ENCODE measurements at places on chromosomes 2 and 18.

DNA sequence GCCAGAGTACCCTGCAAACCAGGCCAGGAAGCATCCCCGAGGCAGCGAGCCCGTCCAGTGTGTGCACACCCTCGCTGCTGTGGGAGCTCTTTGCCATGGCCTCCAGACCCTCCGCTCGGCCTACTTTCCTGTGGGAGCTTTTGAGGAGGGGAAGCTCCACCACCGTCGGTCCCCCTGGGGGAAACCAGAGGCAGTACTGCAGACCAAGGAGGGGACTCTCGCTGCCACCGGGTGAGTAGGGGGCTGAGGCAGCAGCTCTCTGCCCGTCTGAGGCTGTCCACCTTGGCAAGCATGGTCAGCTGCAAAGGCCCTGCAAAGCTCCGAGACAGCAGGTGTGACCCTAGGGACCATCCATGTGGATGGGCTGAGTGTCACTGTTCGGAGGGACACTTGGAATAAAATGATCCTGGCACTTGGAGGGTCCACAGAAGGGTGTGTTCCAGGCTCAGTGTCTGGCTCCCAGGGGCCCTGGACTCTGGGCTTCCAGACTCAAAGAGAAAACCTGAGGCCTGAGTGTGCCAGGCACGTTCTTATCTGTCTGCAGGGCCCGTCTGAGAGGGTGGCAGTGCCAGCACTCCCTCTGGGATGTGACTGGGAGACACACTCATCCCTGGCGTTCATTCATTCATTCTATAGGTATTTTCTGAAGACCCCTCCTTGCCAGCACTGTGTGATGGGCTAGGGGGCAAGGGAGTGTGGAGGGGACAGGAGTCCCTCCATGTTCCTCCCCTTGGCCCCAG is 282.8 kb upstream of the HS6ST1 start:
- DNase-seq, result no peak

DNA sequence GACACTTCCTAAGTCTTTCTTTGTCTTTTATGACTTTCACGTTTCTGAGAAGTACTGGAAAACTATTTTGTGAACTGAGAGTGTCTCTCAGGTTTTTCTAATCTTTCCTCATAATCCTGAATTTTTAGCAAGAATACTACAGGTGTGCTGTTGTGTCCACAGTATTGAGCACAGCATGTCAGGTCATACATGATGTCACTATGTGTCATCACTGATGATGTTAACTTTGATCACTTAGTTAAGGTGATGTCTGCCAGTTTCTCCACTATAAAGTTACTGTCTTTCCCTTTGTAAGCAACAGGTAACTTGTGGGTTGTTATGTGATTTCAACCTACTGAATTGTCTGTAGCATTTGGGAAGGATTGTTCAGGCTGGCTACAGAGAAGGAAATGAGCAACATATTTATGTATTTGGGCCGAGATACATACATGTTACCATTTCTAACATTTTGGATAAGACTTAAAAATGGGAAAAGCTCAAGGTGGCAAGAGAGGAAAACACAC is 11.1 kb downstream of the MATN3 start:
- no peak for DNase-seq

- no peak for DNase-seq
Measured at GRCh38 chr2:96142217-96143113, 2.8 kb downstream of the DUSP2 start.

- no peak for DNase-seq
Measured at GRCh38 chr2:11515490-11515981, 18.3 kb upstream of the GREB1 start.

DNA sequence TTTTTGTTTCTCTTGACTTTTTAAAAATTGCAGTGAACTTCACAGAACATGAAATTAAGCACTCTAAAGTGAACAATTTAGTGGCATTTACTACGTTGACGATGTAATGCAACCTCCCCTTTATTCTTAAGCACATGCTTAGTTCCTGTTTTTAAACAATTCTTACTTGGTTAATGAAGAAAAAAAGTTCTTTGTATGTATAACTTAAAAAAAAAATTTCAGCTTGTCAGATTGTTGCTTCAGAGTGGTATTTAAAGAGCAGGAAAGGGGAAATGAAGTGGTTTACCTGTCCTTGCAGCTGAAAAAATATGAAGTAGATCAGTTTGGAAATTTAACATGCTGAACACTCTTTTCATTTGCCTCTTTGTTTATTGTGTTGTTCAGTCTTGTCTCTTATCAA is 95.7 kb upstream of the RASGRP3 start:
- no peak for DNase-seq

DNA sequence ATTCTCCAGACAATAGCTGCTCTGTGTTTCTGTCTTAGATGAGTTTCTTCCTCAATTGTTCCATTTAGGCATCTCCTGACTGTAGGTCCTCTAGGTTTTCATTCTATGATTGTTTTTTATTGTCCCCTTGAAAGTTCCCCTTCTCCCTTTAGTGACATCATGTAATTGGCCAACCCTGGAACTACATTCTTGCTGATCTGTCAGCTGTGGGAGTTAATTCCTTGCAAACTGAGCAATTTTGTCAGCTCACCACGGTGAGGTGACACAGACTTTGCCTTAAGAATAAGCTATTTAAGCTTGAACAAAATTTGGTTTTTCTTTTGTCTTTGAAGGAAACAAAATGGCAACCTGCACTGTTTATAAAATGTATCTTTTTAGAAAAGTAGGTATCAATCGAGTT is 95.9 kb downstream of the TXNL1 start:
- DNase-seq, result no peak

DNA sequence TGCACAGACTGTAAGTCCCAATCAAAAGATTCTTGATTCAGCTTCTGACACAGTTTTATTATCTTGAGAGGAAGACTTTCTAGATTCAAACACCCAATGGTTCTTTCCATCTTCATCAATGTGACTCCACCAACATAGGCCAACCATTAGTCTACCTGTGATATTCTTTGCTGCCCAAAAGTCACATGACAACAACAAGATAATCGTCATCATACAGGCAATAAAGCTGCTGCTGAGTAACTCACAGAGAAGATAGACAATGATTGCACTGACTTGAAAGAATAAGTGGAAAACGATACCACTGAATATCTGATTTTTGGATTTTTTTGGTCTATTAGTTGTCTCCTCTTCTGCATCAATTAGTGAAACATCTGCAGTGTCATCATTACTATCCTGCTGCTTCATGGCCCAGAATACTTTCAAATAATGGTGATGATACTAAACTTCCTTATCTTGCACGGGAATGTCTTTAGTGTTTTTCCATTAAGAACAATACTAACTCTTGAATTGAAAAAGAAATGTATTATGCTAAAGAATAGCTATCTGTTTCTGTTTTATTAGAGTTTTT is 19.5 kb downstream of the M1AP start:
- no peak for DNase-seq

DNA sequence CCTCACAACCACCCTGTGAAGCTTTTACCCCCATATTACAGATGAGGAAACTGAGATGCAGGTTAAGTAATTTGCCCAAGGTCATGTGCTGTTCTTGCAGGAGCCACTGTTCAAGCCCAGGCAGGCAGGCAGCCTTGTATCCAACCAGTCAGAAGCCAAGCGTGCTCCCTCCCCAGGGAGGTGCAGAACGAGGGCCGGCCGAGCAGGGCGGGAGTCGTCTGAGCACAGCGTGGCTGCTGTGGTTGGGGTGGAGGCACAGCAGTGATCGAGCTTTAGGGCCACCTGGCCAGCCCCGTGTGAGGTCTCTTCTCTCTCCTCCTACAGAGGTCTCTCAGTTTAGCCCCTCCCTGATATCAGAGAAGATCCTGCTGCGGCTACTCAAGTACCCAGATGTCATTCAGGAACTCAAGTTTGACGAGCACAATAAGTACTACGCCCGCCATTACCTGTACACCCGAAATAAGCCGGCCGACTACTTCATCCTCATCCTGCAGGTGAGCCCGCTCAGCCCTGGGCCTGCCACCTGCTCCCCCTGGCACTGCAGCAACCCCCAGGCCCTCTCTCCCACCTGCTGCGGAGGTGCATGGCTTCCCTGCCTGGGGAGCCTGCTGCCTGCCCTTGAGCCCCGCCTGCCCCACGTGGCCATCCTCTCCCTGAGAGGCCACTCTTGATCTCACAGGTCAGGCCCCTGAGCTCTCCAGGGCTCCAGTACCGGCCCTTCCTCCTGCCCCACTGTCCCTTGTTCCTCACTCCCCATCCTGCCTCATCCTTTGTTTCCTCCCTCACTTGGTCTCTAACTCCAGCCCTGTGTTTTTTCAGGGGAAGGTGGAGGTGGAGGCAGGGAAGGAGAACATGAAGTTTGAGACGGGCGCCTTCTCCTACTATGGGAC is 17.1 kb upstream of the CNNM3 start:
- no peak for DNase-seq

DNA sequence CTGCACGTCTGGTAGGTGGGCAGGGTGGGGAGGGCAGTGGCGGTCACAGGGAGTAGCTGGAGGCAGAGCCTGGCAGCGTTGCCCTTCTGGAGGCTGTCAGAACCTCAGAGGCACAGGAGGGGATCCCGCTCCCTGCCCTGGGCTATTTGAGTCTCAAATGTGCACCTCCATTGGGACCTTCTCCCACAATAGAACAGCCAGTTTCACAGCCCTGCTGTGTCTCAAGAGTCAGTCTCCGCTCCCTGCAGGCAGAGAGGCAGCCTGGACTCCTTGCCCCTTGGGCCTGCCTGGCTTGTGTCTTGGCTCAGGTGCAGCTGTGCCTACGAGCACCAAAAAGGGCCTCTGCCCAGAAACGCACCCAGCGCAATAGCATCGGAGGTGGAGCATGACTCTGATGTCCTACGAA is 57.4 kb downstream of the FAM168B start:
- DNase-seq, result no peak

- no peak for DNase-seq
Measured at GRCh38 chr2:17272652-17273525, 245.4 kb downstream of the RAD51AP2 start.

GRCh38 chr2:237134321-237135230 is 48.9 kb downstream of the COPS8 start:
- no peak for DNase-seq

- no peak for DNase-seq
Measured at GRCh38 chr2:42792087-42792582, 248 bp downstream of the HAAO start.

- peak; percentile 61 for DNase-seq
Measured at GRCh38 chr2:196399722-196400691, 228.6 kb upstream of the STK17B start.

DNA sequence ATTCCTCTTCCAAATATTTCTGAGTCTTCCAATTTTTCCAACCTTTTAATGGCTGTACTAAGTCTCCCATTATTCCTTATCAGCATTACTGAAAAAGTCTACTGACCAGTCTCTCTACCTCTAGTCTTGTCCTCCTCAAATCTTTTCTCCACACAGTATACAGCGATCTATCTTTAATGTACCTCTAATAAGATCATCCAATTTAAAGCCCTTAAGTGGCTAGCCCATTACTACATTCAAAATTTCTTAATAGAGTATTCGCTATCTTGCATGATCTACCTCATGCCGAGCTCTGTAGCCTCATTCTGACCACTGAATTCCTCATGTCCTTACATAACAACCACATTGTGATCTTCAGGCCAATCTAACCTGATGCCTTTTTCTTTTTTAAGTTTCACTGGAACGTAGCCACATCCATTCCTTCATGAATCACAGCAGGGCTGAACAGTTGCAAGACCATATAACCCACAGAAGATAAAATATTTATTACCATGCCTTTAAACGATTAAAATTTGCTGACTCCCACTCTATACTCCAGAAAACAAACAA is 57.9 kb downstream of the SLC66A3 start:
- DNase-seq, result peak; percentile 22

GRCh38 chr2:74481961-74482800 is 617 bp downstream of the CCDC142 start:
- no peak for DNase-seq

DNA sequence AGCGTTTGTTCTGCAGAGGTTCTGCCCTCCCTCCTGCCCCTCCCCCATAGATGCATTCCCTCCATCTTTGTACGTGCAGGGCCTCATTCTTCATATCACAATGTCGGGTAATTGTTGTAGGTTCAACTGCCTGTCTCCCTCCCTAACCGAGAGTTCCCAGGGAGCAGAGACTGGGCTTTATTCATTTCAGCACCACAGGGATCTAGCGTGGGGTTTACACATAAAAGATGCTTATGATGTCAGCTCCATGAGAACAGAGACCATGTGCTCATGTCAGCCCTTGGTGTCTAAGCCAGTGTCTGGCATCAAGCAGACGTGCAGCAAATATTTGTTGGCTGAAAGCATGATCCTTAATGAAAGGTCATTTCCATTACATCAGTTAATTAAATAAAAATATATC is 298.9 kb upstream of the TRIB2 start:
- no peak for DNase-seq

- DNase-seq, result no peak
Measured at GRCh38 chr2:85850451-85850850, 38.3 kb downstream of the ST3GAL5 start.

DNA sequence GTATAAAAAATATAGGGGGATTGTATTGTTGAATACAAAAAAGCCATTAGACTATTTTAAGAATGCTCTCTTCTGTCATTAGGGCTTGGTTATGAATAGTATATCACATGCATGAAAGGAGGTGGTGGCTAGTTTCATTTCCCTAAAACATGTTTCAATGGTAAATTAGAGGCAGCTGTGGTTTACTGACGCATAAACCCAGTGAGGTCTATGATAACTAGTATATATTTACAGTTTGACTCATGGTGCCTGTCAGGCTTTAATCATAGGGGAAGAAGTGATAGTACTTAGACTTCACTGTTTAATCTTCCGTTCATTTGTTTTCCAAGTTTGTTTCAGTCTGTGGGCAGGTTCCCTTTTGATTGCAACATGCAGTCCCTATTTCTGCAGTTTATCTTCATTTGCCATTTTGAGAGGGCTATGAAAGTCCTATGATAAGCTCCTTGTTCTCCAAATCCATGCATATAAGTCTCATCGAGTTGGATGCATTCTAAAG is 55.1 kb upstream of the MAP4K3 start:
- peak; percentile 93 for DNase-seq

DNA sequence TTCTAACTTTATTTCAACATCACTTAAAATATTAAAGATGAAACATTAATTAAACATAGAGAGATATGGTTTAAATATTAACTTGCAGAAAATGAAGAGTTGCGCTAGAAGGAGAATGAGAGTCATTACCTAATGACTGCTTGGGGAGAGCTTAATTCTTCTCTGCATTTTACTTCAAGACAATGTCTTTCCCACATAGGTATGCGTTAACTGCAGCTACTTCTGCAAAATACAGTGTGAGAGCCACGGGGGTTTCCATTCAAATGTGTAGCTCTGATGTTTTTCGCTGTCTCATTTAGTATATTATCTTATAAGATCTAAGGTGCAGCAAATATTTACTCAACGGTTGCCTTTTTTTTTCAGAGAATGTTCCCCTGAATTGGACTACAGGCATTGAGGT is 126.7 kb downstream of the TMX3 start:
- no peak for DNase-seq

GRCh38 chr2:206218796-206219499 is 55.5 kb upstream of the ZDBF2 start:
- no peak for DNase-seq

GRCh38 chr2:238479847-238480246 is 53.1 kb downstream of the ASB1 start:
- DNase-seq, result no peak

- peak; percentile 33 for DNase-seq
Measured at GRCh38 chr2:181319286-181319685, 137.9 kb upstream of the ITGA4 start.

GRCh38 chr18:73707035-73707434 is 440.6 kb downstream of the FBXO15 start:
- no peak for DNase-seq

GRCh38 chr18:35582899-35583558 is 1.5 kb downstream of the GALNT1 start:
- no peak for DNase-seq

GRCh38 chr2:212898011-212898410 is 253.4 kb downstream of the IKZF2 start:
- DNase-seq, result no peak

Data from stromal cell of bone marrow (primary cell).